GDM1 (cell line): ENCODE measurements at places on chromosomes 16 and 17.

DNA sequence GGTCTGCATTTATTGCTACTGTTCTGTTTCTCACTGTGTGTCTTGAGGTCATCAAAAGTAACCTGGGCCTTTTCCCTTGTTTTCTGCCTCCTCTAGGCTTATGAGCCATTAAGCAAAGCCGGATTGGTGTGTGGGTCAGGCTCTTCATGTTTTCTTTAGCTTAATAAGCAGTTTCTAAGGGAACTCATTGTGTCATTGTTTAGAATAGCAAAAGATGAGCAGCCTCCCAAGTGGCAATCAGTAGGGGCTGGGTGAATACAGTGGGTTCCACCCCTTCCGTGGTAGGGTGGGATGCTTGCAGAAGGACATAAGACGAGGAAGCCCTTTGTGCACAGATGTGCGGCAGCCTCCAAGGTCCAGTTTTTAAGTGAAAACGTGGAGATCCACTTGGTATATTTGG, 34.5 kb downstream of the ABCC1 start:
- no peak for DNase-seq

DNA sequence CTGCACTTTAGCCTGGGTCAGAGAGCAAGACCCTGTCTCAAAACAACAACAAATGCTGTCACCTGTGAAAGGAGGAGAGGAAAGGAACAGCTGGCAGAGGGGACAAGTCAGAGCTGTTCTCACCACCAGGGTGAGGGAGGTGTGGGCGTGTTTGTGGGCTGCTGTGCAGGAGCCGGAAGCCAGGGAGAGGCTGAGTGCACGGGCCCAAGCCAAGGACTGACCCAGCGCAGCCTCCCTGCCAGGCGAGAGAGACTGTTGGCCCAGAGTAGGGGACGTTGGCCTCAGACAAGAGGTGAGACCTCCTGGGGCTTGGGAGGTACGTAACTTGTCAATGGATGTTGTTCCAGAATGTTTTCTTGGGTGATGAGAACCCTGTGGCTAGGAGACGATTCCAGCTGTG, 10.7 kb downstream of the SPNS2 start:
- peak; percentile 19 for DNase-seq

- no peak for DNase-seq
Observed at GRCh38 chr17:13230350-13231264, 212.8 kb upstream of the ELAC2 start.

DNA sequence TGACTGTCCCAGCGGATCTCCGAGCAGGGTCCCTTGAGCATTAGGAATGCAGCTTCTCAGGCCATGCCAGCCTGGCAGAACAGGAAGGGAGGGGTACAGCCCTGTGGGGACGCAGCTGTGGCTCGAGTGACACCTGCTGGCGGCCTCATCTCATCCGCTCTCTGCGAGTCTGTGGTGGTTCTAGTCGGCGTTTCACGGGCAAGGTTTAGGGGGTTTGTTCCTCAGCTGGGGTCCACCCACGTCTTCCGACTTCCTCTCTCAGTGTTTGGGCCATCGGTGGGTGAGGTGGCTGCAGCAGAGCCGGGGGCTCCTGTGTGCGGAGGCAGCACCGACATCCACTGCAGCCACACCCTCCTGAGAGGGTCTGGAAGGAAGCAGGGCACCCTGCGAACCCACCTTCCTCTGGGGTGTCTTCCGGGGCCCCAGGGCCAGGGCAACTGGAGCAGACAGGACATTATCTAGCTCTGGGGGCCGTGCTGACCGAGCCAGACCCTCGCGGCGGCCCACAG, 33.3 kb downstream of the JPH3 start:
- DNase-seq, result peak; percentile 17

DNA sequence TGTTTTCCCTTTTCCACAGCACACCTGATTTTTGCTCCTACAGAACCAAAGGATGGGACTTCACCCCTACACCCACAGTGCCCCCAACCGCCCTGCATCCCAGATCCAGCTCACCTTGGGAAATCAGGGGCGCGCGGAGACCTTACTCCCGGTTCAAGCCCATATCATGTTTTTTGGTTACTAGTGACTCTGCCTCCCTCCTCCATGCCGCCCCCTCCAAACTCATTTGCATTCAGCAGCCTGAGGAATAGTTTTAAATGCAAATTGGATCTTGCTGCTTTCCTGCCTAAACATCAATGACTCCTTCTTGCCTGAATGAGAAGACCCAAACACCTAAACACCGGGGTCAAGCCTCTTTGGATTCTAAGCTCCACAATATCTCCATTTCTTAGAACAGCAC, 331.8 kb downstream of the TMEM114 start:
- no peak for DNase-seq

DNA sequence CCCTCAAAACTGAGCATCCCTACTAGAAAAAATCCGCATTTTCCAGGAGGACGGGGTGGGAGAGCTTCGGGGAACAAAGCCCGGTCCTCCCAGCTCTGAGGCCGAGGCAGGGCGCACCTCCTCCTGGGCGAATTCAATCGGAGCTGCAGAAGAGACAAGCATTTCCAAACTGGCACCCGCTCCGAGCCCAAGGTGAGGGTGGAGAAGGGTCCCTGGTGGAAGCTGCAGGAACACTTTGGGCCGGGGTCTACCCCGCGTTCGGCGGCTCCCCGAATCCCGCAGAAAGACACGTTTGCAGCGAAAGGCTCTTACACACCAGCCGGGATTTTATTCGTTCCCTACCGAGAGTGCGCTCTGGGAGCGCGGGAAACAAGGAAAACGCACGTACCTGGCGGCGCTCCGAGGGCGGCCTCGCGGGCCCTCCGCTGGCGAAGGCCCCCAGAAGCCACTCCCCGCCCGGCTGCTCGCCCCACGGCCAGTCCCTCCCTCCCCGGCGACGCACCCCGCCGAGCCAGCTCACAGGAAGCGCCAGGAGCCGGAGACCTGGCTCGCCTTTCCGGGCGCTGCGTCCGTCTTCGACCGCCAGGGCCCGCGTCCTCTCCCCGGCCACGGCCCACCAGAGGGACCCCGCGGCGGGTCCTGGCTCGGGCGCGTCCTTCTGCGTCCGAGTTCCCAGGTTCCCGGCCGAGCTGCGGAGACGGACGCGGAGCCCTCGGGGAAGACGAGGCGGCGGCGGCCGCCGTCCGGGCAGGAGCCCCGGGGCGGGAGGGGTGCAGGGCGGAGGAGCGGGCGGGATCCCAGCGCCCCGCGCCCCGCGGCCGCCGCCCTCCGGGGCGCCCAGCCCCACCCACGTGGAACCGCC, 49.8 kb upstream of the BAHCC1 start:
- peak; percentile 62 for DNase-seq

GRCh38 chr16:84205976-84206691, 15.2 kb downstream of the ADAD2 start:
- no peak for DNase-seq

DNA sequence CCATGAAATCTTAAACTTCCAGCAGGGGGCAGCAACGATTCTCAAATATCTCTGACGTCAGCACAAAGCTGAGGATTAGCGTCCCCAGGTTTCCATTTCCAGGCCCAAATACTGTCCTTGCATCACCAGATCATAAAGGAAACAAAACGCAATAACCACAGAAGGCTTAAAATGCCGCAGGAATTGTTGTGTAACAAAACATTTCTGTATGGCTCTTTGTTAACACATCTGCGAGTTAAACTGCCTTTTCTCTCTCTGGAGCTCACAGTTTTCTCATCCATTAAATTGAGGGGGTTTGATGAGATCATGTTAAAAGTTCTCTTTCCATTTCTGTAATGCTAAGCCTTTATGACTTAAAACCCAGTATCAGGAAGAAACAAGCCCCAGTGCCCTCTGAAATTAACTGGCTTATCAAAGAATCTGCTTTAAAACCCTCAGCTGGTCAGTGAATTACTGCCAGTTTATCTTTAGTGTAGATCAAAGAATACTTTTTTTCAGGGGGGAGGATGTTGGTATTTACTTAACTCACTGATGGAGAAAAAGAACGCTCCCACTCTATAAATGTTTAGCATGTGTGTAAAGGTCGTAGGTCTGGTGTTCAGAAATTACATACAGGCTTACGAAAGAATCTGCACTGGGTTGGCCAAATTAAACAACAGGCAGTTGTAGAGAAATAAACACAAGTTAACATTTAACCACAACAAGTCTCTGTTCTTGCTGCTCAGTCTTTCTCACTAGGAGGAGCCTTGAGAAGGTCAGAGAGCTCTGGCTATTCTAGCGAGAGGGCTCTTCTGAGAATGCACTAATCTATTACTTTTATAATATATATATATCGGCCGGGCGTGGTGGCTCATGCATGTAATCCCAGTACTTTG, 10.6 kb upstream of the TERF2 start:
- peak; percentile 20 for DNase-seq

DNA sequence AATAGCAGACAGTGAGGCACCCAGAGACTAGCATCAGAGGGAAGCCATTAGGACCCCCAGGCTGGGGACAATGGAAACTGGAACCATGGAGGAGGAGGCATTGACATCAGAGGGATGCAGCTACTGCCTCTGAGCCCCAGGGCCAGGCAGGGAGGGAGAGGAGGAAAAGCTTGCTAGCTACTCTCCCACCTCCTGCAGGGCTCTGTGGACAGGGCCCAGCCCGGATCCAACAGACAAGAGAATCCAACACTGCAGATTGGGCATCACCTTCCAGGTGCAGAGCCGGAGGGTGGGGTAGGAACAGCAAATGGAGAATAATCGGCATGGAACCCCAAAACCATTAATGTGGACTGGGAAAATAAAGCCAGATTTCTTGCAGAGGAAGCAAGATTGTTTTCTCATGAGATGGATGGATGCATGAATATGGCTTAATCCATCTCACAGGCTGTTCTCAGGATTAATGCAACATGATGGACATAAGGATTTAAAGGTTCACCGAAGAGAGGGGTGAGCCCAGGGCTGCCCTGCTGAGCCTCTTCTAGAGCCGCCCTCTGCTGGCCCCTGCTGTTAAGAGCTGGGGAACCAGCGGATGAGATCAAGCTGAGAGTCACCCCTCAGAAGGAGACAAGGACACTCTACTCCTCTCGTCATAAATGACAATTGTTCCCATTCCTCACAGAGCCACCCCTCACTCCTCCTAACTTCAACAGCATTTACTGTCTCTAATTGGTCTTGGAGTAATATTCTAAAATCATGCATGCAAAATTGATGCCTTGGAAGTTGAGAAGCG, 48.8 kb downstream of the DNAH3 start:
- DNase-seq, result no peak

DNA sequence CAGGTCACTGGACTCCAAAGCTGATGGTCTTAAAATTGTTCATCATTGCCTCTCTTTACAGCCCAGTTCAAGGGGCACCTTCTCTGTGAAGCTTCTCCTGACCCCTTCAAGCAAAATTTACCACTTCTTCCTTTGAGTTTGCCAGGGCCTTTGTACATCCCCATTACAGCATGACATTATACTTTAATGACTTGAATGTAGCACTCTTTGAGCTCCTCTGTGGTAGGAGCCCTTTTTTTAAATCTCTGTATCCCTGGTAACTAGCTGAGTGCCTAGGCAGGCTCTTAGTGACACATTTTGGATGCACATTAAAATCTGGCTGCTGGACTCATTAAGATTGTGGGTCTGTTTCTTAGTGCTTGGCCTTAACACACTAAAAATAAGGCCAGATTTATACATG, 412.1 kb downstream of the CA10 start:
- DNase-seq, result no peak

- no peak for DNase-seq
Observed at GRCh38 chr16:79170555-79171246, 429.8 kb downstream of the MAF start.

- no peak for DNase-seq
Observed at GRCh38 chr17:72943826-72944689, 148.4 kb downstream of the SLC39A11 start.

- no peak for DNase-seq
Observed at GRCh38 chr17:57140316-57140715, 55.3 kb downstream of the AKAP1 start.

- DNase-seq, result no peak
Observed at GRCh38 chr16:66335704-66336329, 30.7 kb upstream of the CDH5 start.

- no peak for DNase-seq
Observed at GRCh38 chr16:27966756-27967155, 96.8 kb downstream of the GSG1L start.

GRCh38 chr17:27463235-27463677, 7.0 kb downstream of the KSR1 start:
- DNase-seq, result no peak

DNA sequence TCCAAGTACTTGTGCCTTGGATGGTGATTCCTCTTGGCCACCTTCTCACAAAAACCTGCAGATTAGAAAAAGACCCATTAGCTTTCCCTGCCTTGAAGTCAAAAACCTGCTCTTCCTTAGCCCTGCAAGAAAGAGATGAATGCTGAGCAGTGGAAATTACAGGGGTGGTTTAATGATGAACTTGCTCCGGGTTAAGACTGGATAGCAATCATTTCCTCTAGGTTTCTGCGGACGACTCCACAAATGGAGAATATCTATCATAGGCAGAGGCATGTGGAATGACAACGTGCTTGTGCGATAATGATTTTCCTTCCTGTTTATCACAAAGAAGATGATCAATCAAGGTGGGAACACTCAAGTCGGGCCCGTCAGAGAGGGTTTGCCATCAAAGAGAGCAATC, 201.2 kb upstream of the ERCC4 start:
- no peak for DNase-seq

- DNase-seq, result peak; percentile 22
Observed at GRCh38 chr16:1545044-1546040, 11.9 kb downstream of the TMEM204 start.

DNA sequence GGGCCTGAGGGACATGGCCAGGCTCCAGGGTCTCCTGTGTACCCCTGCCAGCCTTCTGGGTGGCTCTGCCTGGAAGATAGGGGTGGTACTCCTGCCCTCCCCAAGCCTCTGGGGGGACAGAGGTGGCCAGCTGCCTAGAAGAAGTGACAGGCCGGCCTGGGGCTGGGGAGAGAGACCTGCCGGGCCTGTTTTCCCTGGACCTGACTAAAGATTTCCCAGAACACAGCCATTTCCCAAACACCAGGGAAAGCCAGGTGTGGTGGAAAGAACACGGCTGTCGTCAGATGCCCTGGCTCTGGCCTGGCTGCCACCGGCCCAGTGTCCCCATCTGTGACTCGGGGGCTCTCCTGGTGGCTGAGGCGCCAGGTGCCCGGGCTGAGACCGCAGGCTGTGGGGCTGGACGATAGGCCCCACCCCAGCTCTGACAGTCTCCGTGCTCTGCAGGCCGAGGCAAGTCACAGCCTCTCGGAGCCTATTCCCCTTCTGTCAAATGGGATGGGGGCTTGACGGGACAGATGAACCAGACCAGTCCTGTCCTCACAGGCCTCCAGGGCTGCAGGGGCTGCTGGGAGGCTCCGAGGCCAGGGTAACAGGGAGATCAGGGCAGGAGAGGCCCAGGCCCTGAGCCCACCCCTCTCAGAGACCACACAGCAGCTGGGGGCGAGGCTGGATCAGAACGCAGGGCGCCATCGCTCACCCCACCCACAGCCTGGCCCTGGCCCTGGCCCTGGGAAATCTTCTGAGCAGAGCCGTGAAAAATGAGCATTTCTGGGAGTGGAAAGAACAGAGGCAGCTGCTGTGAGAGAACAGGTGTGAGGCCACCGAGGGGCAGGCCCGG, 33.1 kb downstream of the CTU2 start:
- no peak for DNase-seq

- no peak for DNase-seq
Observed at GRCh38 chr17:78788451-78788850, 6.4 kb upstream of the CYTH1 start.
